ENCODE measurements at places on chromosomes 3 and 15.

GRCh38 chr15:32834156-32834555, 116.4 kb downstream of the GREM1 start:
- no peak for DNase-seq

DNA sequence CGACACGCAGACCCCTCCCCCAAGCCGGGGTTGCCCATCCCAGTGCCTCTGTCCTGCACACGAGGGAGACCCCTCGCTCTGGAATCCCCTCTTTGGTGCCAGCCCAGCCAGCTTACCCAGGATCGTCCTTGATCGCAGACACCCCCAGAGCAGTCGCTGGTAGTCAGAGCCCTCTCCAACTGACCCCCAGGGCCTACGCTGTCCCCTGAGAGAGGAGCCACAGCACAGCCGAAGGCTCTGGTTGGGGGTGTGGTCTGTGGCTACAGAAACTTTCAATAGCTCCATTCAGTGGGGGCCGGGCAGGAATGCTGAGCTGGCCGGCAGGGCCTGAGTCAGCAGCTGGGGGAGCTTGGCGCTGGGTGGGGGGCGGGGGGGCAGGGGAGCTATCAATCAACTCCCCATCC, at the start of gene LCTL:
Gene LCTL, minus strand, starts transcription at position 258 of the 404 bp plus-strand sequence. CDS start 633 bp downstream, outside the sequence.
- no peak for DNase-seq

GRCh38 chr15:67157521-67158252, 92.3 kb downstream of the SMAD3 start:
- no peak for DNase-seq

DNA sequence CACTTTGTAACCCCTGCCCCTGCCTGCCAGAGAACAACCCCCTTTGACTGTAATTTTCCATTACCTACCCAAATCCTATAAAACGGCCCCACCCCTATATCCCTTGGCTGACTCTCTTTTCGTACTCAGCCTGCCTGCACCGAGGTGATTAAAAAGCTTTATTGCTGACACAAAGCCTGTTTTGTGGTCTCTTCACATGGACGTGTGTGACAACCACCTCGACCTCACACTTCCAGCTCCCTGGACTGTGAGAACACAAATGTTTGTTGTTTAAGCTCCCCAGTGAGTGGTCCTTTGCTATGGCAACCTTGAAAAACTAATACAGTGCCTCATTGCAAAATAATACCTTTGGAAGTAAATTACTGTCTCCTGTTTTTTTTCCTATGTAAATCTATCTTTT, 299.2 kb upstream of the POU1F1 start:
- DNase-seq: no peak

- DNase-seq: peak; percentile 99
Observed at GRCh38 chr3:185658504-185658912, 72.4 kb downstream of the SENP2 start.

DNA sequence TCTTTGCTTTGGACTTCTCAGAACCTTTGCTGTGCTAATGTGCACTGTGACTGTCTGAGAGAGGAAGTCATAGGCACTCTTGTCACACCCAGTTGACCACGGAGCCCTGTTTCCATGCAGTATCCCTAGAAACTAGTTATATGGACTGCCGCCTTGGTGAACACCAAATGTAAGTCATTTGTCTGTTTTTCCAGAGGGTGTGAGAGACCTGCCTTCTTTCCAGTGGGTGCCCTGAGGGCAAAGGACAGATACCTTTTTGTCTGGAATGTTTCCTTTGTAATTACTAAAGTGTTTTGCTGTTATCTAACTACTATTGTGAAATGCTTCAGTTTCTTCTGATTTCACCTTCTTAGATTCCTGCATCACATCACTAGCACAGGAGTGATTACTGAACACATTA, 91.8 kb downstream of the LARS2 start:
- no peak for DNase-seq

- no peak for DNase-seq
Observed at GRCh38 chr3:155704061-155704460, 40.8 kb downstream of the PLCH1 start.

DNA sequence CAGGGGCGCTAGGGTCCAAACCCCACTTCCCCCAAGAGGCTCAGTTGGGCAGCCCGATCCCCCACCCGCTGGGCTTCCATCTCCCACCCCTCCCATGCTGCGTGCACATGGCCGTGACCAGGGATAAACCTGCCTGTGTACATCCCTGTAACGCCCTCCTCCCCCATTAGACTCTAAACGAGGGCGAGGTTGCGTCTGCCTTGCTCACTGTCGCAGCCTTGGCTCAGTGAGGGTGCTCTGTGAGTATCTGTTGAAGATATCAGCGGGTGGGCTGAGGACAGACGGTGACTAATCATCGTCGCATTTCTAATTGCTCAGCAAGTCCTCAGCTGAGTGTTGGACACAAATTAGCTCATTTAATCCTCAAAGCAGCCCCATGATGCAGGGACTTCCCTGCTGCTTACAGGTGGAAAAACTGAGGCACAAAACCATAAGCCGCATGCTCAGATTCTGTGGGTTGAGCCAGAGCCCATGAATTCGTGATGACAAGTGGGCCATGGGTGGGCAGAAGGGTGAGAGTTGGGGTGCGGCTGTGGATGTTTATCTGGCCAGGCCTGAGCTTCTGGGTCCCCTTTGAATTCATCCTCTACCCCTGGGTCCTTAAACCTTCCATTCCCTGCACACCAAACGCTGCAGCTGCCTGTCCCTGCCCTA, 26.0 kb downstream of the FBLN2 start:
- DNase-seq: peak; percentile 32
